Activated naive CD4-positive, alpha-beta T cell treated with Interleukin-2 at 50 U/mL for 16 hours (primary cell): ENCODE measurements at places on chromosomes 3 and 15.

GRCh38 chr15:74709011-74709410 lies 13.2 kb upstream of the EDC3 start:
- DNase-seq, result no peak

- DNase-seq, result no peak
Measured at GRCh38 chr15:31439328-31439727, 112.7 kb downstream of the KLF13 start.

- no peak for DNase-seq
Measured at GRCh38 chr15:57386976-57387375, 10.7 kb downstream of the CGNL1 start.

- DNase-seq, result no peak
Measured at GRCh38 chr15:96494505-96494904, 164.0 kb downstream of the NR2F2 start.

DNA sequence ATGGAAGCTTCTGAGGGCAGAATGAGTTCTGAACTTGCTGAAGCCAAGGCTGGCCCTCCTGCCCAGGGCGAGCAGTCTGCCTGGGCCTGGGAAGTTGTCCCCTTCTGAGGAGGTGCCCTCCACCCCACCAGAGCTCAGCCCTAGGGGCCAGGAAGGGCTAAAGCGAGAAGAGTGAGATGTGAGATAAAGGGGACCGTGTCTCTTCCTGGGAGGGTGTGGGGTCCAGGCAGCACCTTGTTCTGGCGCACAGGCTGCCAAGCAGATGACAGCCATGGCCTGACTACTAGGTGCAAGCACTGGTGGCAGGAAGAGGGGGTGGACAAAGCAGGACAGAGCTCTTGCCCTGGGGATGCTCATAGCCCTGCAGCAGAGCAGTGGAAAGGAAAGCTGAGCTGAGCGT lies 3.7 kb downstream of the PAK6 start:
- DNase-seq, result no peak

DNA sequence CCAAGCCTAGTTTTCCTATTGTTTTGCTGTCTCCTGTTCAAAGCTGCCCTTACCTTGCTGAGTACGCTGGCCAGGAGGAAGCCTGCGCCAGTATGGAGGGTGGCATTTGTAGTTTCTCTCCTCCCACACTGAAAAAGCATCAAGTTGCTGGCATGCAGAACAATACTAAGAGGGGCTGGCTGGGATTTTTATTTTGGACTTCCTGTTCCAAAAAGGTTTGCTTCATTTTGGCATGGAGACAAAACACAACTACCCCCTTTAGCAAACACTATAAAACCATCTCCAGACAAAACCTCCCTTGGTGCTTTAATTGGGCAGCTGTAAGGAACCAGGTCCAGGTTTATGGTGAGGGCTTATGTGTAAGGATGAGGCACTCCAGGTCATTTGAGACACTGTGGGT lies 457.6 kb downstream of the PDCD6IP start:
- DNase-seq, result no peak

GRCh38 chr15:92243227-92243626 lies 150.5 kb upstream of the ST8SIA2 start:
- DNase-seq, result no peak
